ENCODE measurements at places on chromosomes 16 and 17.

DNA sequence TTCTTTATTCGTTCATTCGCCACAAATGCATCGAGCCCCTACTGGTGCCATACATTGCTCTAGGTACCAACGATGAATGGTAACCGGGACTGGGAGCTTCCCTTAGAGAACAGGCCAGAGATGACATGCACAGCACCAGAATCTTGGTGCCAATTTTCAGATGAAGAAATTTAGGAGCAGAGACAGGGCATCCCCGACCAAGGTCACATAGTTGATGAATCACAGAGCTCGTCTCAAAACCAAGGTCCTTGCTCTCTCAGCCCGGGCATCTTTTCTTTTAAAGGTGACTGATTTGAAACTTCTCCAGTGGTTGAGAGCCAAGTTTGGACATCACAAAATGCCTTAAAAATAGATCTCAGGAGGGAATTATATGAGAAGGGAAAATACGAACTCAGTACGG is 73.2 kb upstream of the C16orf82 start:
- no peak for DNase-seq

GRCh38 chr16:24013864-24014645 is 178.3 kb downstream of the PRKCB start:
- DNase-seq, result no peak

DNA sequence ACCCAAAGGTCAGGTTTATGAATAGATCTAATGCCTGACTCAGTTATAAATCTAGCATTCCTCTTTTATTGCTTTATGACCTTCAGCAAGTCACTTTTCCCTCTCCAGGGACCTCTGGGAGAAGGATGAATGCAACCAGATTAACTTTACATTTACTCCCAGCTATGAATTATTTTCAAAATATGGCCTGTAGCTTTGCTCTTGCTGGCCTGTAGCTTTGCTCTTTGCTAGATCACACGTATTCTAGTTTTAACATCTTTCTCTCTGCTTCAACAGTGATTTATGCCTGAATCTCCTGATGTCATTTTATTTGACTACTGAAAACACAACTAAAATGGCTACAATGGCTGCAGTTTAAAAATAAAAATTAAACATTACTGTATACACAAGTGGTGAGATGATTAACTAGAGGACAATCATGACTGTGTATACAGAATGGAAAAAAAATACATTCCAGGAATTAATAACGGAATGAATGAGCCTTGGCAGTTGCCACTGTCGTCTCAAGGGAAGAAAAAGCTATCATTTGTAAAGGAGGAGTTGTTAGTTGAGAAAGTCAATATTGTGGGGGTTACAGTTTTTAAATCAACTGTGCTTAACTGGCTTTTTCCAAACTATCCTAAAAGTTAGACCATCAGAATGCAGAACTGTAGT is 434.5 kb upstream of the GOT2 start:
- no peak for DNase-seq

DNA sequence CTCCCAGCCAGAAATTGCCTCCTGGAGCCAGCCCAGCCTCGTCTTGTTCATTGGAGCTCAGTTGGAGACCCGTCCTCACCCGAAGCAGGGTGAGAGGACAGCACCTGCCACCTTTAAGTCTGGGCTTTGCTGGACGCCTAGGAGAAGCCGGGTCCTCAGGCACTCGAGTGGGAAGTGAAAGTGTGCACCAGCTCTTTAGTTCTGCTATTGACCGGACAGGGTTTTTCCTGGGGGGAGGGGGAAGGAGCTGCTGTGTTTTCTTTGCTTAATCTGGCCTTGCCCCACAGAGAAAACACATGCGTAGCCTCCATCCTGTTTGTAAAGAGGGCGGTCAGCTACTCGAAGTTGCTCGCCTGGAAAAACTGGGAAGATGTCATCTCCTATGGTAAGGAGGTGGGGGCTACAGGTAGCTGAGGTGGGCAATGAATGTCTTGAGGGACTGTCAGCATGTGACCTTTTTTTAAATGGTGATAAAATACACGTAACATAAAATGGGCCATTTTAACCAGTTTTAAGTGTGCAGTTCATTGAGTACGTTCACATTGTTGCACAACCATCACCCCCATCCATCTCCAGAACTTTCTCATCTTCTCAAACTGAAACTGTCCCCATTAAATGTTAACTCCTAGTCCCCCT is 34.4 kb downstream of the CMIP start:
- no peak for DNase-seq

DNA sequence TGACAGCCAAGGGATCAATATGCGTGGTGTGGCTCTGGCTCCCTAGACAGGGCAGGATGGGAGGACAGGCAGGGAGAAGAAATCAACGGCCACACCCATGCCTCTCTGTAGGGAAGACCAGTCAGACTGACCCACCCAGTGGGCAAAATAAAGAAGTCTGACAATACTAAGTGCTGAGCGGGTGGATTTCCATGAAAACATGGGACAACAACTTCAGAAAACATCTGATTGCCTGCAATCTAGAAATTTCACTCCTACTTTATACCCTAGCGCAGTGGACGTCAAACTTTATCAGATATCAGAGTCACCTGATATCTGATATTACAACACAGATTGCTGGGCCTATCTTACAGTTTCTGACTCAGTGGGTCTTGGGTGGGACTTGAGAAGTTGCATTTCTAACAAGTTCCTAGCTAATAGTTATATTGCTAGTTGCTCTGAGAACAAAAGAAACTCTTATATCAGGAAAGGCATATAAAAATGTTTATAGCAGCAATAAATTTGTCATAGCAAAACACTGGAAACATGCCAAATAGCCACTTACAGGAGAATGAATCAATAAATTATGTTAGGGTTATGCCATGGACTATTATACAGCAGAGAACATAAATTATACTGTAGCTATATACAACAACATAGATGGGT is 38.4 kb downstream of the C17orf67 start:
- no peak for DNase-seq

DNA sequence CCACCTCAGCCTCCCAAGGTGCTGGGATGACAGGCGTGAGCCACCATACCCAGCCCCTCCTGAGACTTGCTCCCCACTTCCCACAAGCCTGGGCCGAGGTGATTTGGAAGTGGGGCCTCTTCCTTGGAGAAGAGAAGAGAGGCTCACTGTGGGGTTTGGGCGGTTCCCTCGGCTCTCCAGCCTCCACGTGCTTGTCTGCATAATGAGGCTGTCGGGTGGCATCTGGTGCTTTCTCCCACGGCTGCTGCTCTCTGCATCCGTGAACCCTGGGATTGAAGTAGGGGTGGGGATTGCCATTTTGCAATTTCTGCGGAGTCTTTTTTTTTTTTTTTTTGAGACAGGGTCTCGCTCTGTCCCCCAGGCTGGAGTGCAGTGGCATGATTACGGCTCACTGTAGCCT is 101.4 kb downstream of the RAP1GAP2 start:
- no peak for DNase-seq

- no peak for DNase-seq
These were observed 14.5 kb upstream of the MTSS2 start for GRCh38 chr16:70700101-70701020.

DNA sequence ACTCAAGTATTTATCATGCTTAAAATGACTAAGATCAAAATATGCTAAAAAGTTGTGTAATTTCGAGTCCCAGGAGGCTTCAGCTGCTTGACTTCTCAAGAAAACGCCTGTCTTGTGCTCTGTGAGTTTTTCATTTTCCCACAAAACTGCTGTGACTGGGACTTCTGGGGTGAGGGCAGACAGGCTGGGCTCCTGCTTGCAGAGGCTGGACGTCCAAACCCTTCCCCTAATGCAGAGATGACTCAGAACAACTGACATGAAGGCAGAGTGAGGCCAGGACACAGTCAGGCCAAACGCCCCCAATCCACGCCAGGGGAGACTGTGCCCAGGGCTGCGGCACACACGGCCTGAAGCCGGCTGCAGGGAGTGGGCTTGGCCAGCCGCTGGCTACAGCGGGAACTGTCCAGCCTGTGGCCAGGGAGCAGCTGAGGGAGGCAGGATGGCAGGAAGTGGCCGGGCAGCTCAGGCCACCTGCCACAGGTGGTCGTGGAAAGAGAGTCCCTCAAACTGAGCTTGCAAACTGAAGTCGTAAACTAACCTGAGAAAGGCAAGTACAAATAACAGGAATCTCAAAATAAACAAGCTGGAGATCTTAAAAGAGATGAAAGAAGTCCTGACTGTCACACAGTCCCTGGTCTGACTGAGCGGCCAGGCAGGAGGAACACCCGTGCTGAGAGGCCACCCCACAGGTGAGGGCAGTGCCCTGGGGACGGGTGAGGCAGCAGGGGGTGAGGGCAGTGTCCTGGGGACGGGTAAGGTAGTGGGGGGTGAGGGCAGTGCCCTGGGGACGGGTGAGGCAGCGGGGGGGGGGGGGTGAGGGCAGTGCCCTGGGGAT is 21.3 kb upstream of the HEXD start:
- no peak for DNase-seq

DNA sequence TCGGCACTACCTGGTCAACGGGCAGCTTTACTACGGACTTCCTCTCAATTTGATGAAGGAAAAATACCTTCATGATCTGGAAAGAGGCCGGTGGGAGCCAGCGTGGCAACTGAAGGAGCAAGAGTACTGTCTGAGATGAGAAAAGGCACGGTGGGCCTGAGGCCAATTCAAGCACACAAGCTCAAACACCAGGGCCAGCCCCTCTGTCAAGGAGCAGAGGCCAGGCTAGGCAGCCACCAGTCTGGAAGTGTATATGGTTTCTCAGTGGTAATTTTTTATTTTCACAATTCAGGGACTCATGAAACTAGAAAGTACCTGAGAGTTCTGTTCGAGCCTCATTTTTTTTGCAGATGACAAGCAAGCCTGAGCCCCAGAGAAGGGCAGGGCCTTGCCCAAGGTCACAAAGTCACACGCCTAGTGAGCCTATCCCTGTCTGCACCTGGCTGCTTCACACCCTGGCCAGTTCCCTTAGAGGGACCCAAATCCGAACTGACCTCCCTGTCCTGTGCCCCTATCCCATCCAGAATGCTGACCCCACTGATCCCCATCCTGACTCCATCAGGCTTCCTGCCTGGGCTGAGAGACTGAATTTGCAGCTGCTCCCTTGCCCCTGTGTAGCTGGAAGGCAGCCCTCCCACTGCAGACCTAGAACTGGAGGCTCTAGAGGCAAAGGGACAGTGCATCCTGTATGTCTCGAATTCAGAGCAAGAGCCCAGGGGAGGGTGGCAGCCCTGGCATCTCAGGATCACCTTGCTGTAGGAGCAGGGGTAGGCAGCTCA is 4.8 kb upstream of the TBX2 start:
- DNase-seq, result no peak

DNA sequence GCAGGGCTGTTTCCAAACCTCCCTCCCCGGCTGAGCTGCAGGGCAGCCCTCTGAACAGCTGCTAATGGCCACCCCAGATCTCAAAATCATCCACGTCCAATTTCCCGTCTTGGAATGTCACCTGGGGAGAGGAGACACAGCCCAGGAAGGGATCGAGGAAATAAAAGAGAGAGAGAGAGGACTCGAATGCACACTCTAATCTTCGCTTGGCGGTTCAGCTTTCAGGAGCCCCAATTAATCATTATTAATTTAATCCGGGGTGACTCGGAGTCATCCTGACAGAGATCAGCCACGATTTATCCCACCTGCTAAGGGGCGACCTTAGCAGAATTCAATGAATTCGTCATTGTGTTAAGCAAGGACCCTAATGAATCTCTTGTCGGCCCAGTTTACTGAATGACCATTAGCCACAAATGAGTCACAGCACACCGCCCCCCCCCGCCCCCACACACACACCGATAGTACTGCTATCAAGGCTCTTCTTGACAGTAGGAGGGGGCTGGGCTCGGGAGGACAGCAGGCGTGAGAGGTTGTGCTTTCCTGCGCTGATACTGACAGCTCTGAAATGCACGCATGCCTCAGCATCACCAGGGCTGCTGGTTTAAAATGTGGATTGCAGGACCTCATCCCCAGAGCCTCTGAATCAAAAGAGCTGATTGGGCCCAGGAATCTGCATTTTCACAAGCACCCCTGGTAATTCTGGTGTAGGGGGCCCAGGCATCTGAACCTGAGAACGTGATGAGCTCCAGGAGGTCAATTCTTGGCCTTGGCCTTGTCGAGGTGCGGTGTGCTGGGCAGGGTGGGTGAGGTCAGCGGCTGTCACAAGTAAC is 190.0 kb upstream of the CIBAR2 start:
- peak; percentile 48 for DNase-seq

DNA sequence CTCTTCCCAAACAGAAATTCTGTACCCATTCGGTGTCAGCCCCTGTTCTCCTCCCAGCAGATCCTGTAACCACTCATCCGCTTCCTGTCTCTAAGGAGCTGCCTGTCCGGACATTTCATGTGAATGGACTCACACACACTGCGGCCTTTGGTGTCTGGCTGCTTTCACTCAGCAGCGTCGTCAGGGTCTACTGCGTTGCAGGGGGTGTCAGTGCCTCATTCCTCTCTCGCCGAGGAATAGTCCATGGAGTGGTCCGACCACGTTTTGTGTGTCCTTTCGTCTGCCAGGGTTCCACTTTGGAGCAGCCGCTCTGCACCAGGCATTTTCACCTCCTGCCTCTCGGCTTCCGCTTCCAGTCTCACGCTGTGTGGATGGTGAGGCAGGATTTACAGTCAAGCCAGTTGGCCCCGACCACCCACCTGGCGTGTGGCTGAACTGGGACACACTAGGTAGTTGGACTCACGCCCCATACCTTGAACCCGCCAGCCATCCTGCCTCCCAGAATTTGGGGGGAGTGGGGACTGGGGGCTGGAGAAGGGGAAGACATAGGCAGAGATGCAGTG is 188.2 kb upstream of the CIBAR2 start:
- DNase-seq, result no peak

DNA sequence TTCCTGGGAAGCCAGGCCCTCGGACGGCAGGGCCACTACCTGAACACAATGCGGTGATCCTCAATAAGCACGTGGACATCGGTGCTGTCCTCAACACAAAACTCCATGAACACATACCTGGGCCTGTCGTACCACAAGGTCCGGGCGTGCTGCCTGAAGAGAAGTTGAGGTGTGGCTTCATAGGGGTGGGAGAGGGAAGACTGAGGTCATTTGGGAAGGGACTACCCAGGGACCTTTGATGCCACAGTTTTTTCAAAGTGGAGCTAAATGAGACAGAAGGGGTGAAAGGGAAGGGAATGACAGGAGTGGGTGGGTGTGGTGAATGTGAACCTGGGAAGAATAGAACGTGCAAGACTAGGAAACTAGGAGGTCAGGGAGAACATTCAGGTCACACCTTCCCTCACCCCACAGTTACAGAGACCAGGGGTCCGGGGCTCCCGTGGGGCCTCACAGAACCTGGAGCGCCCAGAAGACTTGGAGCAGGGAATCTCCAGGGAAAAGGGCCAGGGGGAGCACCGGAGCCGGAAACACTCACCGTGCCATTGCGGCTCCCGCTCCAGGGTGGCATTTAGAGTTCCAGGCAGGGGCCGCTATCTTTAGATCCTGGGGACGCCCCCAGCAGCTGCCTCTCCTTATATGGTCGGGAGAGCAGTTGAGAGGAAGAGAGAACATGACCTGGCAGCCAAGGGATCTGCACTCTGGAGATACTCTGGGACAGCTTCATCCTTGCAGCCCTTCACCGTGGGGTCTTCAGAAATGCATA is at the start of gene PTGES3L:
TSS of gene PTGES3L (minus strand) at position 570 of the 763 bp plus-strand sequence. CDS start at position 543, 27 bp downstream.
- DNase-seq, result no peak

DNA sequence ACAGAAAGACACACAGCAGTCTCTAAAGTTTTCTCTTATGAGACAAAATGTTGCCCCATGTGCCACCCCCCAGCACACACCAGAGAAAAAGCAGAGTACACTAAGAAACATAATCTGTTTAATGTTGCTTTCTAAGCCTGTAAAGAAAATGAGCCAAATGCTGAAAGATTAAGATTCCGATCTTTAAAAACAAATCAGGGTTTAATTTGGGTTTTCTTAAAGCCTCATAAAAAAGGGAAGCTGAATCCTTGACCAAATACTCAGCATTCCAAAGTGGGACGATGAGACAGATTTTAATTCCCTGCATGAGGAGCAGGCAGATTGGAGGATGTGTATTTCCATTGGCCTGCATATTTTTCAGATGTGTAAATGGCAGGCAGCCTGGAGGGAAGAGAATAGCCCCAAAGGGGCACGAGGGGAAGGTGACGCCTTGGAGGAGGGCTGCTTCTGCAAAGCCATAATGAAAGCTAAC is 118.4 kb downstream of the COPRS start:
- peak; percentile 49 for DNase-seq
